BE2C (cell line): ENCODE measurements at places on chromosomes 5 and 9.
A peak's percentile ranks its signal among the peaks of the same experiment; 100 is the strongest.

DNA sequence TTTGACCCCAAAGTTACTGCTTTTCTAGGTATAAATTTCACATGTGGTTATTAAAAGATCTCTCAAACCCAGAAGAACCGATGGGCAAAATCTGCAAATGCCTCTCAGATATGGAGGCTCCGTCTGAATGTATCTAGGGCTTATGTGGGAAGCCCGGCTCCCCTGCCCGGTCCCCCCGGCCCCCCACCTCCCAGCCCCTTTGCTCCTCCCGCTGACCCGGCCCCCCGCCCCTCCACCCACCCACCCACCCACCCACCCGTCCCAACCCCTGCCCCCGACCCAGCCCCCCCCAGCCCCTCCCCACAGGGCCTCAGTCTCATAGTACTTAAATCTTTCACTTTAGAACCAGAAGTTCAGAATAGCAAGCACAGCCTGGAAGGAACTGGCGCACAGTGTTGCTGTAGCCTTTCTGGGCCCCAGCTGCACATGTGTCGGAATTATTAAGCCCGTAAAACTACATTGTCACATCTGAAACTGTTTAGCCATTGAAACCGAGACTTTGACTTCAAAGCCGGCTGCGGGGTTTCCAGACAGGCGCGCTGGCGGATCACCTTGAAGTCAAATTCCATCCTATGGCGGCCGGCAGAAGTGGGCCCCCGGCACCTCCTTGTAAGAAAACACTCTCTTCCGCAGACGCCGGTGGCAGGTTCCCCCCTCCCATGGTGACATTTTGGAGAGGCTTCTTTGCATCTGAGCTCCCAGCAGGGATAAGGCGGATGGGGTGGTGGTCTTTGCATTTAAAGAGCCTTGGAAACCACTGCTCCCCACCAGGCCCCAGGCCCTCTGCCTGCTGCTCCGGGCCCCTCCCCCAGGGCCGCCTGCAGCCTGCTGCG, 12.8 kb downstream of the NKD2 start:
- DNase-seq = no peak

GRCh38 chr9:135085830-135086546, 1.5 kb upstream of the OLFM1 start:
- peak; percentile 85 for DNase-seq

DNA sequence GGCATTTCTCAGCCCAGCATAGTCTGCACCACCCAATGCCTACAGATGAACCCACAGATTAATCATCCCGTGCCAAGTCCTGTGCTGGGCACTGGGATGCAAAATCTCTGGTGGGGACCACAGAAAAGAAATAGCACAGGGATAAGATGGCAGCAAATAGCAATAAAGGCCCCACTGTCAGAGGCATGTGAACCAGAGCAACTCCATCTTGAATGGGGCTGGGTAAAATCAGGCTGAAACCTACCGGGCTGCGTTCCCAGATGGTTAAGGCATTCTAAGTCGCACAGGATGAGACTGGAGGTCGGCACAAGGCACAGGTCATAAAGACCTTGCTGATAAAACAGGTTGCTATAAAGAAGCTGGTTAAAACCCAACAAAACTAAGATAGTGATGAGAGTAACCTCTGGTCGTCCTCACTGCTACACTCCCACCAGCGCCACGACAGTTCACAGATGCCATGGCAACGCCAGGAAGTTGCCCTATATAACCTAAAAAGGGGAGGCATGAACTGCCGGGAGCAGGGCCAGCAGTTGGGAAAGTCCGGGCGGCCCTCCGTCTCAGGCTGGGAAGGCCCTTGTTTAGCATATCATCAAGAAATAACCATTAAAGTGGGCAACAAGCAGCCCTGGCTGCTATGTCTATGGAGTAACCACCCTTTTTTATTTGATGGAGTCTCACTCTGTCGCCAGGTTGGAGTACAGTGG, 65.2 kb downstream of the C9orf50 start:
- DNase-seq = no peak

GRCh38 chr9:115008536-115009270, 78.3 kb upstream of the TNFSF8 start:
- DNase-seq = no peak

DNA sequence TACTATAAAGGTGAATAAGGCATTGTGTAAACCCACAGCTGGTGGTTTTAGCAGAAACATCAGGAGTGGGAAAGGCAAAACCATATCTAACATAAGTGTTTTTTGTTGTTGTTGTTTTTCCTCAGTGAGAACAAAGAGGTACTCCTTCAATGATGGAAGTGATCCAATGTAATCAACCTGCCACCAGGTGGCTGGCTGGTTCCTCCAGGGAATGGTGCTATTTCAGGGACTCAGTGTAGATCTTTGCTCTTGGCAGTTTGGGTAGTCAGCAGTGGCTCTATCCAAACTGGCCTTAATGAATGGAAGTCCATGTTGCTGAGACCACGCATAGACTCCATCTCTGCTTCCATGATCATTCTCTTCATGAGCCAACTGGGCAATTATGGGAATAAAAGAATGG, 10.8 kb downstream of the DMRTA1 start:
- no peak for DNase-seq

GRCh38 chr5:74543162-74543995, 97.1 kb downstream of the ENC1 start:
- no peak for DNase-seq

- peak; percentile 8 for DNase-seq
These were observed 3.0 kb downstream of the NOXA1 start for GRCh38 chr9:137426018-137426681.

GRCh38 chr5:153118018-153118417, 372.5 kb upstream of the GRIA1 start:
- no peak for DNase-seq

DNA sequence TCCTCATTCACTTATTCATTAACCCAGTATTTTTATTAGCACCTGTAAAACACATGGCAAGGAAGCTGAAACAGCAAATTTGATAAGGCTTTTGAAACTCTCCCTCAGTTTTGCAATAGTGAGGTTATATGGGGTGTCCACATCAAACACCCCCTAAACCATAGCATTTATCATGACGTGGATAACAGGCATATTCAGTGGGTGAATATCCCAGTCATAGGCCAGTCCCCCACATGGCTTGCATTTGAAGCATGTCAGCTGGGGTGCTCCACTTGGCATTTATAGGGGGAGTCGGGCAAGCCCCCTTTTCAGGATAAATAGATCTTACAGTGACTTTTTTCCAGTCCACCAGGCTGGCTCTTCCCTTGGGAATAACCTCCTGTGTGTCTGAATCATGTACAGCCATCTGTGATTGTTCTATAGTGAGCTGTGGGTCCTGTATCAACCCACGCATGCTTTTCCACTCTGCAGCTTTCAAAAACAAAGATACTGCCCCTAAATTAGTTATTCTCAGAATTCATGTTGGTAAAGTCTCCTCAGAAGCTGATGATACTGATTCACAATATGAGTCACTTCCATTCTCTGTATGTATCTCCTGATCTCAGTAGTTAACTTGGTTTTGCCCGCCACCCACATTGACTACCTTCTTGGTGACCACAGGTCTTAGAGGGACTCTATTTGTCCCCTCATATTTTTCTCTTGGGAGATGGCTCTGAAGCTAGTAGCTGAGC, 84.4 kb upstream of the SPIN1 start:
- no peak for DNase-seq

- no peak for DNase-seq
These were observed 49.6 kb downstream of the EPB41L4B start for GRCh38 chr9:109270971-109271925.

DNA sequence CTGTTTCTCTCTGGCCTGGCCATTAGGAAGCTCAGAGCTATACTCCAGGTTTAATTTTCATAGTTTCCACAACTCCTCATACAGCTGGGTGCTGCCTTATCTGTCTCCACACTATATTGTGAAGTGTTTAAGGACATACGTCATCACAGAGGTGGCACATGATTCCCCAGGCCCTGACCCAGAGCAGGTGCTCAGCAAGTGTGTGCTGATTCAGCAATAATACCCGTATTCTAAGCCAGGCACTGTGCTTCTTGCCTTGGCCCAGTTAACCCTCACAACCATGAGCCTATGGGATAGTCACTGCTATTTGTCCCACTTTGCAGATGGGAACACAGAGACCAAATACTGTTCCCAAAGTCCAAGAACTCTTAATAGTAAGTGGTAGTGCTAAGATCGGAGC, 93.5 kb upstream of the SMIM23 start:
- DNase-seq = no peak
